ENCODE measurements at places on chromosomes 5 and 9. TPM values are rescaled to one million over a fixed set of nuclear protein-coding genes. Genes with fewer than 3 reads are reported as not detected.

DNA sequence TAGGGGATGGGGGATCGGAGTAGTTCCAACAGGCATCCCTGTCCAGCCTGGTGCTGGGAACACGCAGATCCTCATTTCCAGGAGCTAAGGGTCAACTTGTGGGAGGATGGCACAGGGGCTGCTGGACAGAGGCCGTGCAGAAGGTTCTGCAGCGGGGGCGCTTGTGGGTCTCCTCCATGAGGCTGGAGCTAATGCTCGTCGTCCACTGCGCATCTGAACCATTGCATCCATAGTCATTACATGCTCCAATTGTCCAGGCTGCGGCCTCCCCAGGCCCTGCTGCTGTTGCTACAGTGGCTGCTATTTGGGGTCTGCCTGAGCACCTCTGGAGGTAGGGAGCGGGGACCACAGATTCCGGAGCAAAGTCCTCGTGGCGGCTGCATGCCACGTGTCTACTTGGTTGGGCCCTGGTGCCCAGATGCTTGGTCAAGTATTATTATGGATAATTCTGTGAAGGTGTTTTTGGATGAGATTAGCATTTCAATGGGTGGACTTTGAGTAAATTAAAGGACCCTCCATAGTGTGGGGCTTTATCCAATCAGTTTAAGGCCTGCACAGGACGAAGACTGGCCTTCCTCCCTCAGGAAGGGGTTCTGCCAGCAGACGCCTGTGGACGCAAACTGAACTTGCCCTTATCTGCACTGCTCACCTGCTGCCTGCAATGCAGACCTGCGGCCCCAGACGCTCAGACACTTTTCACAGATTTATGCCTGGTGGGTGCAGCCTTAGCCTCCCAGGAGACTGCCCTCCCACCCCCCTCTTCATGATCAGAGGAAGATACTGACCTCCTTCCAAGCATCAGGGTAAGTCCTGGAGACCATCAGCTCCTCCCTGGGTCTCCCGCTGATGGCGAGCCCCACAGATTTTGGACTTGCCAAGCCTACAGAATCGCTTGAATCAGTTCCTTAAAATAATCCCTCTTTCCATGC is 127.5 kb upstream of the IRX4 start:
- DNase-seq, result no peak

DNA sequence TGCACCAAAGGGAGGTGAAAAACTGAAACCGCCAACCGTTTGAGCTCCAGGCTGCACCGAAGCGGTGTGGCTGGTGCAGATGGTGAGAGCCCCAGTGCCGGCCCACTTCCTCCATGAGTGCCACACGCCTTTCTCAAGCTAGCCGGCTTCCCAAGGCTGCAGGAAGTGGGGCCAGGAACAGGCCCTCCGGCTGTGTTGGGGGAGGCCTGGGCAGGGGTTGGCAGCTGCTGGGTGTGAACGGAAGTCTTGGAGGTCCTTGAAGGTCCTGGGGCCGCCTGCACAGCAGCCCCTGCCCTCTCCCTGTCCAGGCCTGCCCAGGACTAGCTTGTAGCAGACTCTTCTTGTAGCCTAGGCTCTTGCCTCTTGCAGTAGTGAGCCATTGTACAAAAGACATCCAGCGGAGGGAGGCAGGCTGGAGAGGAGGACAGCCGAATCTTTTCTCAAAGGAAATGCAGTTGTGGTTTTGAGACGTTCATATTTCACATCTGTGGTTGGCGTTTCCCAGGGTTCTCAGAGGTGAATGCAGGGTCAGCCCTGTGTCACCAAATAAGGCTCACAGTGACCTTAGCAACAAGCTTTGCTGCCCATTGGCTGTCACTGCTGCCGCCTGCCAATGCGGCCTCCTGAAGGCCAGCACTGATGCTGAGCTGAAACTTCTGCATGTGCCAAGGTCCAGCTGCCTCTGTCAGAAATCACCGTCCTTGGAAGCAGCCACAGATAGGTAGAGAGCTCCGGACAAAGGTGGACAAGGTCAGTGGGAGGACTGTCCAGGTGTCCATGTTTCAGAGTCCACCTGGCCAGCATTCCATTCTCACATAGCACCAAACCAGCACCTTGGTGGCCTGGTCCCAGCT is 23.9 kb downstream of the IRF1 start:
- no peak for DNase-seq

GRCh38 chr5:15823398-15823797 is 323.4 kb downstream of the FBXL7 start:
- no peak for DNase-seq

GRCh38 chr5:143721925-143722324 is 90.0 kb upstream of the HMHB1 start:
- no peak for DNase-seq

DNA sequence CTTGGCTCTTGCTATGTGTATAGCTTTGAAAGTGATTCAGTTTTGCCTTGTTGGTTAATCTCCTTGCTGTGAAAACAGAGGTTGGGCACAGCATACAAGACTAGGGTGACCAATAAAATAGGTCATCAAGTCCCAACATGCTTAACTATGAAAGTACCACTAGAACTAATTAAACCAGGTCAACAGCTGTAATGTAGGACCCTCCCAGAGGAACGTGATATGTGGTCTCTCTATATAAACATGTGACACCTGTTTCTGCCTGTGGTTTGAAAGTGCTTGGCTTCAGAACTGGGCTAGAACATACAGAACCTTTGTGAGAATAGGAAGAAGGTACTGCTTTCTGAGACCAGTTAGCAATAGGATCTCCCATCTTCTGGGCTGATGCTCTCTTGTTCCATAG is 297.1 kb downstream of the FBXL7 start:
- DNase-seq, result no peak

Gene TSLP
- total RNA-seq, result not detected

GRCh38 chr9:311841-312240 is 97.2 kb downstream of the DOCK8 start:
- DNase-seq, result no peak

Gene SPAAR
- total RNA-seq, result 0.31 TPM

Gene MYMK
- total RNA-seq, result not detected

GRCh38 chr5:62042007-62042406 is 264.0 kb upstream of the KIF2A start:
- DNase-seq, result no peak

GRCh38 chr5:92402045-92402444 is 1018.9 kb upstream of the ARRDC3 start:
- no peak for DNase-seq

DNA sequence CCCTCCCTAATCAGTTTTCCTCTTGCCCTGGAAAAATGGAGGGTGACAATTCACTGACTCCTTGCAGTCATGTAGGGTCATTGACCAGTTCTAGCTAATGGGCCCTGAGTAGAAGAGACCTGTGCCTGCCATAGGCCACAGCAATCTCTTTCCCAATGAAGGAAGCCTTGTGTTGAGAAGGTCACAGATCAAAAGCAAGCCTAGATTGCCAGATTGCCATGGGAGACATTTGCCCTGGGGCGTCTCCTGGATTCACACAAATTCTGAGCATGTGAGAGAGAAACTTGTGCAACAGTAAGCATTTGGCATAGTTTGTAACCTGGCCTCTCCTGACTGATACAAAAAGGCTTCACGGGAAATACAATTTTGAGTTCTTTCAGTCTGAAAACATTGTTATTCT is 148.0 kb downstream of the NUDT12 start:
- DNase-seq, result no peak

DNA sequence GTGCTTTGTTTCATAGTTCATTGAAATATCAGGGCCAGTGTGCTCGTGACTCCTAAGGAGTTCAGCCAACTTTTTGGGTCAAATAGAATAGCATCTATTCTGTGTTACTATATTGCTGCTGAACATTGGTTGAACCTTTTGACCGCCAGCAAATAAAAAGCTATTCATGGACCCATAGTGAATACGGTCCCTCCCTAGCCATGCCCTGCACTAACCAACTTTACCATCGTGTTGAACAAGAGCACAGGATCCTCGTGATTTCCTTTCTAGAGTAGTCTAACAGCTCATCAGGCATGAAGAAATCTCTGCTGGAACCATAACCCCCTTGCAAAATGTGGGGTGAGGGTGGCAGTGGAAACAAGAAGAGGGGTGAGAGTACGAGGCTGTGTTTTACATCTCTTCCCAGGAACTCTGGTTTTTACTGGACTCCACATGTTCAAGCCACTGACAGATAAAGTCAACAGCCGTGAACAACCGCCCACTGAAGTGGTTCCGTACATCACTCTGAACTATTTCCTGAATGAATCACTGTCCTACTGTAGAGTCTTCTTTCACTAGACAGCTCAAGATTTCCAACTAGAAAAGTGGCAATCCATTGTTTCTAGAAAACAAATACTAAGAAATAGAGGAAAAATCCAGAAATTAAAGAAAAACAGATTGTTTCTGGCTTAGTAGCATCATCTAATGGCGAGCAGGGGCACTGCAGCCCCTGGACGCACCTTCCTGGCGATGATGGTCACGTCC is 70.1 kb upstream of the SPATA31E1 start:
- no peak for DNase-seq

DNA sequence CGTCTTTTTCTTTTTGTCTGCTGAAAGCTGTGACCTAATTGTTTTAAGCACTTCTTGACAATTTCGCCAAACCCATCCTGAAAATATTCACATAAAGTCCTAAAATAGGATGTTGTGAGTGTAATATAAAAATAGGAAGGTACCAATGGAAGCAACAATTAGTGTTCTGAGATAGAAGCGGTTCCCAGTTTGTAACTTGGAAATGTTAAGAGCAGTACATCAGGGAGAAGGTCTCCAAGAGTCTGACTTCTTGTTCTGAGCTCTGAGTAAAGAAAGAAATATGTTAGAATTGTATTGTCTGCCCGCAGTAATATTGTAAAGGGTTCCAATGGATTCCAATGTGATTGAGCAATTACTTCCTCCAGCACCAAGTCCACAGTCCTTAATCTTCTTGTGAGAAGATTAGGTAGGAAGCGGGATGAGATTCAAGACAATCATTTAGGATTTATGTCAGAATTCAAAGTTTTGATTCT is 3.9 kb downstream of the VCAN start:
- no peak for DNase-seq

DNA sequence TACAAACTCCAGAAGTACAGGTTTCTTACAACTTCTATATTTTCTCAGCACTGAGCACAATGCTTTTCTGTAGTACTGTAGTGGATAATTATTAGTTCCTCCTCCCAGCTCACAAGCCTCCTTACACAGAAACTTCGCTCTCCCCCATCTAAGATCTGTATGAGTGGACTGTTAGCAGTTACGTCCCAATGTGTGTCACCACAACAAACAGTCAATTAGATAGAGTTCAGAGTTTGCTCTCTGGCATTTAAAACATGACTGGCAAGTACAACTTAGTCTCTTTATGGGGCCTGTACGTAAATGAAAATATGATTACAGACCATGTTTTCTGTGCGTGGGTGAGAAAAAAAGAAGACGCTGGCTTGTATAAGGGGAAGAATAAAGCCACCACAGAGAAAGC is 631.4 kb upstream of the DMAC1 start:
- no peak for DNase-seq

Gene AGXT2
- total RNA-seq, result not detected

- no peak for DNase-seq
Measured at GRCh38 chr9:91085517-91086291, 276.0 kb downstream of the AUH start.

Gene FANCC
- 12.3 TPM for total RNA-seq

DNA sequence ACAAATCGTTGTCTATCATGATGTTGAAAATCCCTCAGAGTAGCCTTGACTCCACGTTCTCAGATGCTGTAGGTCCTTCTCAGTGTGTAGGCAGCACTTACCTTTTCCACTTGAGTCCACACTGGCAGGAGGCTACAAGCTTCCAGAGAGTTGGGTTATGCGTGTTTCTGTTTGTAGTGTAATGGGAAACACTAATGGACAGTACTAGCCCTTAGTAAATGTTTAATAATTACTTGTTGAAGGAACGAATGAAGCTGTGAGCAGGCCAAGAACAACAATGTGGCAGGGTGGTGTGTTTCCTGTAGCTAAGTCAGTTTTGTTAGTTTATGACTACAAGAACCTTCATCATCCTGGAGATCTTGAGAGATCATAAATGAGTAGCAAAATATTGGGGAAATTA is 83.5 kb downstream of the ARHGAP26 start:
- no peak for DNase-seq

DNA sequence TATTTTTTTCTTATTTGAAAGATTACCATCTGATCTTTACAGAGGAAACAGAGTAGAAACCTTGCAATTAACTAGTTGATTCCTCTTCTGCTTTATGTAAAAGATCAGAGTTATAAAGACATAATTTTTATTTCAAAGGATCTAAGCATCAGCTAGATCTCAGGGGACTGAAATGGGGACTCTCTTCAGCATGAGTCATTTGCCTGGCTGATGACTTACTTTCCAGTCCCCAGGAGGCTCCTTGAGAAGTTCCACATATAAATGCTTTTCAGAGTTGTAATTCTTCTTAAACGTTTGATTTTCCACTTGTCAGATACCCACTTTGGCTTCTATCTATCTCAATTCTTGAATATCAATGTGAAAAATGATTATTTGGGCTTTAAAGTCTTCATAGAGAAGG is 389.4 kb downstream of the RAB3C start:
- DNase-seq, result no peak

- no peak for DNase-seq
Measured at GRCh38 chr5:112718344-112718743, 19.3 kb upstream of the APC start.

All from occipital lobe (tissue), 3 donors.